ENCODE measurements at places on chromosomes 16 and 17.

DNA sequence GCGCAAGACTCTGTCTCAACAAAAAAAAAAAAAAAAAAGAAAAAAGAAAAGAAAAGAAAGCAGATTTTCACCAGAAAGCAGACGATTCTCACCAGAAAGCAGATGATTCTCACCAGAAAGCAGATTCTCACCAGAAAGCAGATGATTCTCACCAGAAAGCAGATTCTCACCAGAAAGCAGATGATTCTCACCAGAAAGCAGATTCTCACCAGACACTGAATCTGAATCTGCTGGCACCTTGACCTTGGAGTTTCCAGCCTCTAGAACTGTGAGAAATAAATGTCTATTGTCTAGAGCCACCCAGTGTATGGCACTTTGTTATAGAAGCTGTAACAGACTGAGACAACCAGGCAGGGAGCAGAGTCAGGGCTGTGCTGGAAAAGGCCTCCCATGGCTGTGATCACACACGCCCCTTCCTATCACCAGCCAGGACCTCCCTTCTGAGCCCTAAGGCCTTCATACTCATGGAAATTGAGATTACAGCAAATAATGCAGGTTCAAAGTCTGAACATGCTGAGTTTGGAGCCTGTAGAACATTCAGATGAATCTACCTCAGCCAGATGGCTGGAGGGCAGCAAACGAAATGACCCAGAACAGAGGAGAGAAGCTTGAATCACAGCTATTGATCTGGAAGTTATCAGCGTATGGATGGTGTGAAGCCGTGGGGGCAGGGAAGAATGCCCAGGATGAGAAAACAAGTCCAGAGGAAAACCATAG, 309.3 kb downstream of the SLC39A11 start:
- no peak for DNase-seq

GRCh38 chr17:72121164-72122009, 567 bp downstream of the SOX9 start:
- no peak for DNase-seq

DNA sequence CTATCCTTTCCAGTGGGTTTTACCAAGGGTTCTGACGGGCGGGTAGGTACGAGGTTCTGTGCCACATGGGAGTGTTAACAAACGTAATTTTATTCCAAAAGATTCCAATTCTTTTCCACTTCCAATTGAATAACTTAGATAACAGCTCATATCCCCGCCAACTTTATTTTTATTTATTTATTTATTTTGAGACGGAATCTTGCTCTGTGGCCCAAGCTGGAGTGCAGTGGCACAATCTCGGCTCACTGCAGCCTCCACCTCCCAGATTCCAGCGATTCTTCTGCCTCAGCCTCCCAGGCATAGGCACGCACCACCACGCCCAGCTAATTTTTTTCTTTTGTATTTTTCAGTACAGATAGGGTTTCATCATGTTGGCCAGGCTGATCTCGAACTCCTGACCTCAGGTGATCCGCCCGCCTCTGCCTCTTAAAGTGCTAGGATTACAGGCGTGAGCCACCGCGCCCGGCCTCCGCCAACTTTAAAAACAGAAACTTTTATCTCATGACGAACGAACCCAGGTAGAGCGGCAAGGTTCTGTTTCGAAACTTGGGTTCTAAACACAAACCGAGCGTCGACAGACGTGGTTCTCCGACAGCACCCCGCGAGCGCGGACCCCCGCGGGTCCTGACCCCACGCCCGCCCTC, 613 bp downstream of the ECI1 start:
- no peak for DNase-seq

DNA sequence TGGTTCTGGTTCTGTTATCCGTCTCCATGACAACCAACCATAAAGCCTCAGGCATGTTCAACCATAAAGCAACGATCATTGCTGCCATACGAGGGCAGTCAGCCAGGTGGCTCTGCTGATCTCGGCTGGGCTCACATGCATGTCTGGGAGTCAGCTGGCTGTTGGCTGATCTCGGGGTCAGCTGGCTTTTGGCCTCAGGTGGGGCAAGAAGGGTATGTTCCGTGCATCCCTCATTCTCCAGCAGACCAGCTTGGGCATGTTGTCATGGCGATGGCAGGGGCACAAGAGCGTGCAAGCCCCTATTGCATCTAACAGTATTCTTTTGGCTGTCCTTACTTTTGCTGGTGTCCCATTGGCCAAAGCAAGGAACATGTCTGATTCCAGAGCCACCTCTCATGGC, 86.2 kb downstream of the ABCC6 start:
- DNase-seq: no peak

- DNase-seq: no peak
Measured at GRCh38 chr17:54028986-54029580, 206.4 kb downstream of the KIF2B start.

GRCh38 chr16:14301169-14302030, 230.3 kb downstream of the MRTFB start:
- DNase-seq: no peak

- no peak for DNase-seq
Measured at GRCh38 chr17:82297280-82297713, 20.1 kb downstream of the CD7 start.

- no peak for DNase-seq
Measured at GRCh38 chr17:66087073-66087472, 104.9 kb downstream of the CEP112 start.

- no peak for DNase-seq
Measured at GRCh38 chr16:12386192-12386591, 409.7 kb downstream of the SNX29 start.

- DNase-seq: no peak
Measured at GRCh38 chr16:26729951-26730541, 336.7 kb upstream of the C16orf82 start.

DNA sequence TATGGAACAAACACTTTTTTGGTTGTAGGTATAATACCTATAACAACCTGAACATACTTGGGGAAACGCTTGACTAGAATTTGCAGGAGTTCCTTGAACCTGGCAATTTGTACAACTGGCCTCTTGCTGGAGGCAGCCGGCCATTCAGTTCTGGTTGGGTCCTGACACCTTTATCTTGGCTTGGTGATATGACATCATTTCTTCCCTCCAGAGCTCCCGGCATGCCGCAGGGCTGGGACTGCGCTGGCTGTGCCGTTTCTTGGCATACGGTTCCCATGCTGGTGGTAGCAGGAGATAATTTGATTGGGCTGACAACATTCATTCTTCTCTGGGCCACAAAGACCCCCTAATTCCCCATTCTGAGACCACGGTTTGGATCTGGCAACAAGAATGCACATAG, 87.5 kb downstream of the ASIC2 start:
- DNase-seq: no peak

GRCh38 chr16:2834968-2835367, 4.9 kb downstream of the ZG16B start:
- DNase-seq: no peak

- DNase-seq: no peak
Measured at GRCh38 chr16:58413359-58413758, 21.1 kb downstream of the GINS3 start.

DNA sequence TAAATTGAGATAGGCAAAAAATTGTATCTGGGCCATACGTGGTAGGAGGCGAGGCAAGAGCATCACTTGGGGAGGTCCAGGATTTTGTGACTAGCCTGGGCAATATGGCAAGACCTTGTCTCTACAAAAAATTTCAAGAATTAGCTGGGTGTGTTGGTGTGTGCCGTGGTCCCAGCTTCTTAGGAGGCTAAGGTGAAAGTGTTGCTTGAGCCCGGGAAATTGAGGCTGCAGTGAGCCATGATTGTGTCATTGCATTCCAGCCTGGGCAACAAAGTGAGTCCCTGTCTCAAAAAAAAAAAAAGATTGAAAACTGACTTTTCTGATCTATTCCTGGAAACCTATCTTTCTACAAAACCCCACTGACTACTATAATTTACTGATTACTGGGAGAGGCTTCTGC, 26.7 kb downstream of the CDK12 start:
- DNase-seq: no peak

- DNase-seq: no peak
Measured at GRCh38 chr17:51997723-51998122, 160.8 kb downstream of the CA10 start.

- no peak for DNase-seq
Measured at GRCh38 chr17:76404976-76405563, 20.7 kb downstream of the SPHK1 start.

DNA sequence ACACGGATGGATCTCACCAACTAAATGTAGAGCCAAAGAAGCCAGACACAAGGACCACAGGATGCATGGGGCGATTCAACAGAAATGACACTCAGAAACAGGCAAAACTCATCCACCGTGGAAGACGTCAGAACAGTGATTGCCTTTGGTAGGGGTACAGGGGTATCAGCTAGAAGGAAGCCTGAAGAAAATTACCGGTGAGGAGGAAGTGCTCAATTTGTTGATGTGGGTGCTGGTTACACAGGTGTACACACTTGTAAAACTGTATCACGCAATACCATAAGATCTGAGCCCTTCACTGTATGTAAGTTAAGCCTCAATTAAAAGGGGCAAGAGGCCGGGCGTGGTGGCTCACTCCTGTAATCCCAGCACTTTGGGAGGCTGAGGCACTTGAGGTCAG, 226.1 kb downstream of the C16orf78 start:
- no peak for DNase-seq

DNA sequence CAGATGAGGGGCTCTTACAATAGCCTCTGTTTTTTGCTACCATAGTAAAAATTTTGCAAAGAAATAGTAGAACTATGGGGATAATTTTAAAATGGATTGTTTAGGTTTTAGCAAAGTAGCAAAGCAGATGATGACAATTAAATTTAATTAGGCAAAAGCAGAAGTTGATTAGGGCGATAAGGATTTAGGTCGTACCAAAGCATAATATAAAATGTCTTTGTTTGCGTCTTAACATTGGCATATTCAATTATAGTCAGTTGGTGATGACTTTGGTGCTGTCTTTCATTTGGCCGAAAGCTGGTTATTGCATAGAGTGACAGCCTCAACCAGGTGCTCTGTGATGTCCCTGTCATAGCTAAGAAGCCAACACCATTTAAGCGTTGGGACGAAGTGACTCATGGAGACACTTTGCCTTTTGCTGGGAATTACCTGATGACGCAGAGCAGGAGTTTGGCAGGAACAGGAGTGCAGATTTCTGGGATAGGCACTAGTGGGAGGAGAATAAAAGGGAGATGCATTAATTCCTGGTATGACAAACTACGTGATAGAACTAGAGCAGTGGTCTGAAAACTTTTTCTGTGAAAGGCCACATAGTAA, 38.3 kb downstream of the MAP2K6 start:
- no peak for DNase-seq

GRCh38 chr17:2068031-2068518, 13.2 kb downstream of the HIC1 start:
- DNase-seq: no peak

DNA sequence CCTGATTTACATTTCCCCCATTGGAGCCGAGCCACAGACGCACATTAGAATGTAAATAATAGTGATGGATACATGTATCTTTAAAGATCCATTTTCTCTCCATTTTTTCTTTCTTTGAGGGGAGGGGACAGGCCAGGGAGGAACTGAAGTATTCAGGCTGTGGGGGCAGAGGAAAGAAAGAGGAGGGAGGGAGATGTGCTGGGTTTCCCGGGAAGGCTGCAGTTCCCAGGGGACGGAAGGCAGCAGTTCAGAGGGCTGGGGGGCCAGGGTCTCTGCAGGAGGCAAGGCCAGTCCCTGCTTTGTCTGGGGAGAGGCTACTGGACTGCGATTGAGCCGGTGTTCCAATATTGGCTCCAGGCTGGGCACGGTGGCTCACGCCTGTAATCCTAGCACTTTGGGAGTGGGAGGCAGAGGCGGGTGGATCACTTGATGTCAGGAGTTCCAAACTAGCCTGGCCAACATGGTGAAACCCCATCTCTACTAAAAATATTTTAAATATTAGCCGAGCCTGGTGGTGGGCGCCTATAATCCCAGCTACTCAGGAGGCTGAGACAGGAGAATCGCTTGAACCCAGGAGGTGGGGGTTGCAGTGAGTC, 94.2 kb upstream of the LHX1 start:
- no peak for DNase-seq

DNA sequence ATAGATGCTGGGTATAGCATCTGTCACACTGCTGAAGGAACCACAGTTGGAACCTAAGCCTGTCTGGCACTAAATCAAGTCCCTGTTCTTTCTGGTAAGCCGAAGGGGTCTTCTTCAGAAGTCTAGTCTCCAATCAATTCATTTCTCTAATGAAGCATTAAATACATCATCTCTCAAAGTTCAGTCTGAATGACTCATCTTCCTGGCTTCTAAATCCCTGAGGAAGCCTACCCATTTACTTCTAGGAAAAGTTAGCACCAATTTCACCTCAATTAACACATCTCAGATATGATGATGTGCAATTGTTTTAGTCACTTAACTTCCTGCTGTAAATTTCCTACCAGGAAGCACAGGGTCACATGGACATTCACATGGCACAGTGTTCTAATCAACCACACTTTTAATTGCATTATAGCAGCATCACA, 49.9 kb downstream of the TEX14 start:
- DNase-seq: no peak

- no peak for DNase-seq
Measured at GRCh38 chr16:66426112-66427035, 721 bp upstream of the BEAN1 start.

- DNase-seq: no peak
Measured at GRCh38 chr17:35103271-35103670, 16.4 kb downstream of the RAD51D start.

- DNase-seq: no peak
Measured at GRCh38 chr17:19361326-19361725, 1.2 kb downstream of the B9D1 start.

DNA sequence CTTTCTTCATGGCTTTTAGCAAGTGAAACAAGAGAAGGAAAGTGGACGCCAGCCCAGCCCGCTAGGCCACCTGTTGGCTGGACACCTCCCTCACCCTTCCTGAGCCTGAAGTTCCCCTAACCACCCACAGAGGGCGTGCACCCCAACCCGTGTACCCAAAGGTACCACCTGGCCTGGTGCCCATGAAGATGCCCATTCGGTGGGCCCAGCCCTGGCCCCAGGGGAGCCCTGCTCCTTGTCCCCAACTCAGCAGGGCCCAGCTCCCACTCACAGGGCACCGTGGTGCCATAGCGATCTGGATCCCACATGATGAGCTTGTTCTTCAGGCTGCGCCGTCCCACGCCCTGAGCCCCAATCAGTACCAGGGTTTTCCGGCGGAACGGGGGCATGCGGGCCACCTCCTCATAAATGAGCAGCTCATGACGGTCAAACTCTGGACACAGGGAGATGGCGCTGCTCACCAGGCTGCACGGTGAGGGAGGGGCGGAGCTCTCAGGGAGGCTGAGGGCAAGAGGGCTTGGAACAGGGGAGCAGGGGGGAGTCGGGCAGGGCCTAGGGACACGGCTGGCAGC, 26.8 kb downstream of the MPP2 start:
- no peak for DNase-seq

- no peak for DNase-seq
Measured at GRCh38 chr16:17499223-17499902, 28.6 kb upstream of the XYLT1 start.

All from cerebellar nuclear complex (tissue), 1 donor.